Natural killer cell treated with Interleukin-12 subunit alpha and Interleukin-12 subunit beta and Interleukin-15 and Interleukin-18, amount 100 ng/mL, for 72 hours (primary cell): ENCODE measurements at places on chromosomes 4 and X.

GRCh38 chrX:27987862-27988646, 6.8 kb upstream of the DCAF8L1 start:
- DNase-seq, result no peak
- no peaks in the 10 kb centered on the region for H3K36me3 ChIP-seq
- no peak overlapping the region for H3K4me3 ChIP-seq
- H3K4me1 ChIP-seq, result no peaks in the 10 kb centered on the region

DNA sequence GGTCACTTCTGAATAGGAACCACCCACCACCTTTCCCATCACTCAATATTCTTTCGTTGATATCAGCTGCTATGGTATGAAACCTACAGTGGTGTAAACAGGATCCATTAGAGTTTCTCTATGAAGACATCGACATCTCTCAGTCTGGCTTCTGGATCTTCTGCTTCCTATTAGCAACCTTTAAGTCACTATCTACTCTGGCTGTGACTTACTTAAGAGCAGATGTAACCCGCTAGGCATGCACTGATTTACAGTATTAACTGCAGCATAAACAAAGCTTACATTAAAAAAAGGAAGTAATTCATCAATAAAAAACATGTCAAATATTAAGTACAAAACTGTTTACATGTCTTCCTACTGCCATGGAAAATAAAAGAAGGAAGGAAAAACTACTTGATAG, 96.4 kb downstream of the ANAPC10 start:
- H3K27me3 ChIP-seq, result no peaks in the 10 kb centered on the region
- H3K36me3 ChIP-seq, result peaks cover 13% of the 10 kb centered on the region
- DNase-seq, result no peak
- peaks cover 26% of the 10 kb centered on the region for H3K4me1 ChIP-seq
- no peak overlapping the region for H3K4me3 ChIP-seq

- no peaks in the 10 kb centered on the region for H3K36me3 ChIP-seq
- DNase-seq, result no peak
- no peak overlapping the region for H3K4me3 ChIP-seq
- H3K27me3 ChIP-seq, result peaks cover 14% of the 10 kb centered on the region
- H3K4me1 ChIP-seq, result no peaks in the 10 kb centered on the region
Observed at GRCh38 chrX:101195442-101196173, 24.0 kb upstream of the DRP2 start.

DNA sequence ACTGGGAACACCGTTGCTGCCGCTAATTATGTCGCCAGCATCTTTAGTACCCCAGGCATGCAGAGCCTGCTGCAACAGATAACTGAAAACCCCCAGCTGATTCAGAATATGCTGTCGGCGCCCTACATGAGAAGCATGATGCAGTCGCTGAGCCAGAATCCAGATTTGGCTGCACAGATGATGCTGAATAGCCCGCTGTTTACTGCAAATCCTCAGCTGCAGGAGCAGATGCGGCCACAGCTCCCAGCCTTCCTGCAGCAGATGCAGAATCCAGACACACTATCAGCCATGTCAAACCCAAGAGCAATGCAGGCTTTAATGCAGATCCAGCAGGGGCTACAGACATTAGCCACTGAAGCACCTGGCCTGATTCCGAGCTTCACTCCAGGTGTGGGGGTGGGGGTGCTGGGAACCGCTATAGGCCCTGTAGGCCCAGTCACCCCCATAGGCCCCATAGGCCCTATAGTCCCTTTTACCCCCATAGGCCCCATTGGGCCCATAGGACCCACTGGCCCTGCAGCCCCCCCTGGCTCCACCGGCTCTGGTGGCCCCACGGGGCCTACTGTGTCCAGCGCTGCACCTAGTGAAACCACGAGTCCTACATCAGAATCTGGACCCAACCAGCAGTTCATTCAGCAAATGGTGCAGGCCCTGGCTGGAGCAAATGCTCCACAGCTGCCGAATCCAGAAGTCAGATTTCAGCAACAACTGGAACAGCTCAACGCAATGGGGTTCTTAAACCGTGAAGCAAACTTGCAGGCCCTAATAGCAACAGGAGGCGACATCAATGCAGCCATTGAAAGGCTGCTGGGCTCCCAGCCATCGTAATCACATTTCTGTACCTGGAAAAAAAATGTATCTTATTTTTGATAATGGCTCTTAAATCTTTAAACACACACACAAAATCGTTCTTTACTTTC, 1.8 kb downstream of the UBQLN2 start:
- DNase-seq, result no peak
- no peaks in the 10 kb centered on the region for H3K27me3 ChIP-seq
- peak overlapping the region; percentile 97 for H3K4me3 ChIP-seq
- H3K4me1 ChIP-seq, result peaks cover 28% of the 10 kb centered on the region

- H3K4me3 ChIP-seq, result no peak overlapping the region
- H3K27ac ChIP-seq, result no peak overlapping the region
- H3K36me3 ChIP-seq, result peaks cover 9% of the 10 kb centered on the region
- H3K4me1 ChIP-seq, result no peaks in the 10 kb centered on the region
- H3K27me3 ChIP-seq, result peaks cover 18% of the 10 kb centered on the region
- no peak for DNase-seq
Observed at GRCh38 chr4:20248155-20248558, 3.5 kb upstream of the SLIT2 start.

- no peak overlapping the region for H3K4me3 ChIP-seq
- H3K36me3 ChIP-seq, result no peaks in the 10 kb centered on the region
- H3K27ac ChIP-seq, result no peak overlapping the region
- no peaks in the 10 kb centered on the region for H3K4me1 ChIP-seq
Observed at GRCh38 chr4:1402021-1402515, 4.2 kb downstream of the NKX1-1 start.

GRCh38 chr4:169341490-169341889, 70.7 kb upstream of the SH3RF1 start:
- H3K36me3 ChIP-seq, result no peaks in the 10 kb centered on the region
- DNase-seq, result no peak
- H3K27ac ChIP-seq, result no peak overlapping the region
- H3K4me1 ChIP-seq, result no peaks in the 10 kb centered on the region
- H3K27me3 ChIP-seq, result no peaks in the 10 kb centered on the region
- H3K4me3 ChIP-seq, result no peak overlapping the region

- no peak for DNase-seq
- H3K27ac ChIP-seq, result no peak overlapping the region
- H3K4me3 ChIP-seq, result no peak overlapping the region
- peaks cover 8% of the 10 kb centered on the region for H3K36me3 ChIP-seq
- no peaks in the 10 kb centered on the region for H3K27me3 ChIP-seq
Observed at GRCh38 chr4:156779774-156780173, 191.8 kb downstream of the PDGFC start.

DNA sequence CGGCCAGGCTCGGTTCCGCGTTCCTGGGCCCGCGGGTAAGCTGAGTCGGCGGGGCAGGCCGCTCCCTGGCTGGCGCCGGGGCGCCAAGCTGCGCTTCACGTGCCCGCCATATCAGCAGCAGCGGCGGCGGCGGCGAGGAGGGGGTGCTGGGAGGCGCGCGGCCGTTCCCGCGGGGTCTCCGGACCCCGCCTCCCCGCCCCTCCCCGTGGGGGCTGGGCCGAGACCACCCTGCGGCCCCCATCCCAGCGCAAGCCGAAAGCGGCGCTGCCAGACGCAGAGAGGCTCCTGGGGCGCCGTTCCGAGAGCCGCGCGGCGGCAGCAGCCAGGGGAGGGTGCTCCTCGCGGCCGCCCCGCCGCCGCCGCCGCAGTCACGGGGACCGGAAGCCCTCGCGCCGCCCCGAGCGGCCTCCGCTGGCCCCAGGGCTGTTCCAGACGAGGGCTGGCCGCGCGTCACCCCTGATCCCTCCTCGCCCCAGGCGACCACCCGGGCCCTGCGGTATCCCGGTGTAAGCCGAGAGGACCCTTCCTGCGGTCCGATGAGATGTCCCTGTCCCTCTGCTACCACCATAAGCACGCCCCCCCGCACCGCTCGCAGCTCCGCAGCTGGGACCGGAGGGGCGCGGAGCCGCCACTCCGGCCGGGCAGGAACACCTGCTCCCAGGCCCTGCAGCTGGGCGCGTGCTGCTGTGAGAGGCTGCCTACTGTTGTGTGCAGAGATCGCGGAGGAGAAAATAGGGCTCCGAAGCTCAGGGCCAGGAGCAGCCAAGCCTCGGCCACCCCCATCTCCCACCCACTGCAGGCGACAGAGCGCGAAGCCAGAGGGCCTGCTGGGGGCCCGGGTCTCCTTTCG, 7.5 kb upstream of the BCOR start:
- no peak overlapping the region for H3K27ac ChIP-seq
- no peaks in the 10 kb centered on the region for H3K27me3 ChIP-seq

- H3K27ac ChIP-seq, result no peak overlapping the region
- peaks cover 40% of the 10 kb centered on the region for H3K27me3 ChIP-seq
- H3K4me3 ChIP-seq, result no peak overlapping the region
- no peaks in the 10 kb centered on the region for H3K36me3 ChIP-seq
- no peak for DNase-seq
- no peaks in the 10 kb centered on the region for H3K4me1 ChIP-seq
Observed at GRCh38 chr4:140344621-140345020, 28.8 kb upstream of the SCOC start.

DNA sequence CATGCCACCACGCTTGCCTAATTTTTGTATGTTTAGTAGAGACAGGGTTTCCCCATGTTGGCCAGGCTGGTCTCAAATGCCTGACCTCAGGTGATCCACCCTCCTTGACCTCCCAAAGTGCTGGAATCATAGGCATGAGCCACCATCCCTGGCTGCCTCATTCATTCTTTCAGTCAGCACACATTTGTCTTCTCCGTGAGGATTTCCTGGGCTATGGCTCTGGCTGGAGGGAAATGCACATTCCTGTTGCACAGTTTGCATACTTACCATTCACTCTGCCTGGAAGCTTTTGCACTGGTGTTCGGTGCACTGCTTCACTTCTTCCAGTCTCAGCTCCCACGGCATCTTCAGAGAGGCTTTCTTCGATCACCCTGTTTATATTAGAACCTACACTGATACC, 267.8 kb downstream of the STIM2 start:
- H3K4me3 ChIP-seq, result no peak overlapping the region
- H3K4me1 ChIP-seq, result no peaks in the 10 kb centered on the region
- H3K27ac ChIP-seq, result no peak overlapping the region
- H3K36me3 ChIP-seq, result no peaks in the 10 kb centered on the region
- H3K27me3 ChIP-seq, result peaks cover 9% of the 10 kb centered on the region

DNA sequence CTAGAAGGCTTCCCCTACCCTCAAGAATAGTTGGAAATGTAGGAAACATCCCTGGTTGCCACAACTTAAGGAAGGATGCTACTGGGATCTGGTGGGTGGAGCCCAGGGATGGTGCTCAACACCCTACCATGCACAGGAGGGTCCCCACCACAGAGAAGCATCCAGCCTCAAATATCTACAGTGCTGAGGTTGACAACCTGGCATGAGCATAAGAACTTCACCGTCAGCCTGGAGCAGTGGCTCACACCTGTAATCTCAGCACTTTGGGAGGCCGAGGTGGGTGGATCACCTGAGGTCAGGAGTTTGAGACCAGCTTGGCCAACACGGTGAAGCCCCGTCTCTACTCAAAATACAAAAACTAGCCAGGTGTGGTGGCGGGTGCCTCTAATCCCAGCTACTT, 24.0 kb upstream of the ASMTL start:
- peak overlapping the region; percentile 97 for H3K27ac ChIP-seq
- no peak for DNase-seq
- H3K4me3 ChIP-seq, result no peak overlapping the region
- no peaks in the 10 kb centered on the region for H3K27me3 ChIP-seq
- H3K36me3 ChIP-seq, result peaks cover 47% of the 10 kb centered on the region

GRCh38 chrX:130110379-130111219, at the start of gene ELF4:
TSS of gene ELF4 (minus strand) at chrX:130110497. CDS start at chrX:130081330, 29,167 bp downstream.
- peak within 1 kb of the TSS; percentile 84 for H3K27ac ChIP-seq
- DNase-seq, result no peak
- peaks cover 5% of the 10 kb centered on the region for H3K27me3 ChIP-seq
- no peaks in the 10 kb centered on the region for H3K36me3 ChIP-seq

- no peak overlapping the region for H3K27ac ChIP-seq
- DNase-seq, result no peak
- no peak overlapping the region for H3K4me3 ChIP-seq
- H3K36me3 ChIP-seq, result peaks cover 8% of the 10 kb centered on the region
- H3K4me1 ChIP-seq, result no peaks in the 10 kb centered on the region
Observed at GRCh38 chrX:18278449-18278848, 57.8 kb upstream of the BEND2 start.

GRCh38 chr4:166499820-166500219, 626.8 kb downstream of the TLL1 start:
- DNase-seq, result no peak
- no peak overlapping the region for H3K27ac ChIP-seq
- no peaks in the 10 kb centered on the region for H3K27me3 ChIP-seq
- no peak overlapping the region for H3K4me3 ChIP-seq
- no peaks in the 10 kb centered on the region for H3K4me1 ChIP-seq
- peaks cover 8% of the 10 kb centered on the region for H3K36me3 ChIP-seq

DNA sequence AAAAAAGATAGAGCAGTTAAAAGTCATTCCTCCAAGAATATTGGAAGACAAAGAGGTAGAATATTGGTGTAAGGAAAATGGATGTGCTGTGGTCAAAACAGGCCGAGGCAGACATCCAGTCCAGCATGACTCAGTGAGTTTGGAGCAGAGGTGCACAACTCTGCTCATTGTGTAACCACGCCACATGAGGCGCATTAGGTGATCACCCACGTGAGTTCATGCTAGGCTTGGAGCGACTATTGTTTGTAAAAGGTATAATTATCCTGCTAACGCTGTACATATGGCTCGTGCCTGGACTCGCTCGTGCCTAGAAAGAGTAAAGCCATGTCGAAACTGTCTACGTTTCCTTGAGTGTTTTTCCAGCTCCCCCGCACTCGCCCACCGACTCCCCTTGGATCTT, 23.9 kb downstream of the C4orf54 start:
- no peaks in the 10 kb centered on the region for H3K4me1 ChIP-seq
- no peak for DNase-seq
- H3K27me3 ChIP-seq, result peaks cover 30% of the 10 kb centered on the region
- no peaks in the 10 kb centered on the region for H3K36me3 ChIP-seq

- no peak overlapping the region for H3K27ac ChIP-seq
- DNase-seq, result no peak
- H3K36me3 ChIP-seq, result no peaks in the 10 kb centered on the region
- no peaks in the 10 kb centered on the region for H3K4me1 ChIP-seq
- H3K4me3 ChIP-seq, result no peak overlapping the region
Observed at GRCh38 chr4:124202099-124202498, 510.4 kb downstream of the ANKRD50 start.

DNA sequence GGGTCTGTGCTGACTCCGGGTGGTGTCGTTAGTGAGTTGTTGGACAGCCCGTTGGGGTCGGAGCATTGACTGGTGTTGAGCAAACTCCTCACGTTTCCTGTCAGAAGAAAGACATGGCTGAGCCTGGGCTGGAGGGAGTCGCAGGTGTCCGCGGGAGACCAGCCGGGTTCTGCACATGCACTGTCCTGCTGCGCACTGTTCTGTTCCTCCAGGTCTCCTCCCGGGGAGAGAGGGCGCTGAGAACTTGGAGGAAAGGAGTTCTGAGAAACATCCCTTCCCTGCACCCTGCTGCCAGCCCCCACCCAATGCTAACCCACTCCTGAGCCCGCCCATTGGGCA, 1.1 kb downstream of the ZNF141 start:
- no peak for DNase-seq
- H3K4me1 ChIP-seq, result peaks cover 38% of the 10 kb centered on the region

DNA sequence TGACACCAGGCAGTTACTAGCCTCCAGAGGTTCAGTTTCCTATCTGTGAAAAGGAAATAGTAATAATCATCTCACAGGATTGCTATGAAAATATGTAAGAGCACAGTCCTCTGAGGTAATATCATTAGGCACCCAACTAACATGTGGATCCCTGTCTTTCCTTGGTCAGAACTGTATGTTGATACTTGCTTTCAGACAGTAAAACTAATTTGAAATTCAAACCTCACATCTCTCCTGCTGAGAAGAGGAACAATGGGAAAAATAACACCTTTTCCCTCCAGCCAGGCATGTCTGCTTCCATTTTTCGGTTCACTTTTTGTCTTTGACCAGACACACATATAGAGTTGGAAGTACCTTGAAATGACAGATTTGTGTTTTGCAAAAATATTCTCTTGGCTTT, 262.7 kb downstream of the IL15 start:
- DNase-seq, result no peak
- no peak overlapping the region for H3K27ac ChIP-seq
- H3K27me3 ChIP-seq, result no peaks in the 10 kb centered on the region
- no peak overlapping the region for H3K4me3 ChIP-seq
- H3K36me3 ChIP-seq, result no peaks in the 10 kb centered on the region
- H3K4me1 ChIP-seq, result no peaks in the 10 kb centered on the region
